ENCODE measurements at places on chromosomes 16 and 17. TPM values are rescaled to one million over a fixed set of nuclear protein-coding genes. Genes with fewer than 3 reads are reported as not detected.

EPN2 gene
- total RNA-seq, result 57.6 TPM

MYH13 gene
- total RNA-seq, result 0.01 TPM

PRSS27 gene
- total RNA-seq, result 2.3 TPM

CSH2 gene
- total RNA-seq, result not detected

ACSM2A gene
- total RNA-seq, result not detected

SEZ6L2 gene
- total RNA-seq, result 20.3 TPM

MYH3 gene
- 1.2 TPM for total RNA-seq

AXIN2 gene
- total RNA-seq, result 0.57 TPM

NTN1 gene
- total RNA-seq, result 0.57 TPM

SLFN12L gene
- total RNA-seq, result not detected

MEIOB gene
- total RNA-seq, result 1.3 TPM

KRT32 gene
- total RNA-seq, result not detected

DDX52 gene
- 26.0 TPM for total RNA-seq

TPSG1 gene
- total RNA-seq, result 0.16 TPM

CLEC18B gene
- total RNA-seq, result 0.03 TPM

HCRT gene
- total RNA-seq, result not detected

EPN3 gene
- 0.12 TPM for total RNA-seq

ABCC12 gene
- 0.02 TPM for total RNA-seq

SMURF2 gene
- total RNA-seq, result 23.8 TPM

SPN gene
- total RNA-seq, result not detected

CBX4 gene
- total RNA-seq, result 42.1 TPM

KRT33B gene
- not detected for total RNA-seq

SLC12A3 gene
- total RNA-seq, result not detected

SLC5A10 gene
- total RNA-seq, result 0.17 TPM

PTGES3L gene
- 0.87 TPM for total RNA-seq

SPATA22 gene
- total RNA-seq, result not detected

ZNF263 gene
- 35.1 TPM for total RNA-seq

CDH3 gene
- total RNA-seq, result 0.35 TPM

LPO gene
- 0.07 TPM for total RNA-seq

GDPD1 gene
- 0.37 TPM for total RNA-seq

CETP gene
- not detected for total RNA-seq

ACSM2B gene
- not detected for total RNA-seq

NOXO1 gene
- 0.08 TPM for total RNA-seq

RANGRF gene
- total RNA-seq, result 42.1 TPM

ZPBP2 gene
- not detected for total RNA-seq
